ENCODE measurements at places on chromosomes 2 and 18. TPM values are rescaled to one million over a fixed set of nuclear protein-coding genes. Genes with fewer than 3 reads are reported as not detected.

DNA sequence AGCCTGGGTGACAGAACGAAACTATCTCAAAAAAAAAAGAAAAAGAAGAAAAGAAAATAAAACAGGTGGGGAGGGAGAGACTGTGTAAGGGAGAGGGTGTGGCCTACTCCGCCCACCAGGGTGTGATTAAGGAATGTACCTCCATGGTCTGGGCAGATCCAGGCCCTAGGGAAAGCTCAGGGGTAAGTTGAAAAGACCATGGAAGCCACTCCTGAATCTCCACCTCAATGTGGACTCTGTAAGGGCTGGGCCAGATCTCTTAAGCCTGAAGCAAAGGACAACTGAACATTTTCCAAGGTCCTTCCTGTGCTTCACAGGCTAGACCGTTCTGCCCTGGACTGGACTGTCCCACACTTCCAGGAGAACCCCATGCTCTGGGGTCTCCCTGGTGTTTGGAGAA is 9.7 kb upstream of the ATG16L1 start:
- no peak for DNase-seq

ZNF385B gene
- polyA plus RNA-seq: 24.5 TPM

GRCh38 chr2:239129147-239129920 is 271.5 kb downstream of the HDAC4 start:
- DNase-seq: no peak

DNA sequence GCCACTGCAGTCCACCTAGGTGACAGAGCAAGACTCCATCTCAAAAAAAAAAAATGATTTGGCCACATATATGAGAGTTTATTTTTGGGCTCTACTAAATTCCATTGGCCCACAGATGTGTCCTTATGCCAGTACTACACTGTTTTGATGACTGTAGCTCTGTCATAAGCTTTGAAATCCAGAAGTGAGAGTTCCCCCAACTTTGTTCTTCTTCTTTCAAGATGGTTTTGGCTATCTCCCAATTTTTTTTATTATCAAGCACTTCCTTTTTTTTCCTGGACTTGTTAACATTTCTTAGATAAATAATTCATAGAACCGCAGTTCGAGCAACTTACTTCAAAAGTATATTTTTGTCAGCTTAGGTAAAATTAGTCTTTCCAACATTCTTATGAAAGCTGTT is 96.9 kb downstream of the TSHZ1 start:
- DNase-seq: no peak
